ENCODE measurements at places on chromosomes 3 and 15.
A peak's percentile ranks its signal among the peaks of the same experiment; 100 is the strongest.

- peak; percentile 67 for DNase-seq
Measured at GRCh38 chr3:72538070-72538745, 310.0 kb downstream of the SHQ1 start.

DNA sequence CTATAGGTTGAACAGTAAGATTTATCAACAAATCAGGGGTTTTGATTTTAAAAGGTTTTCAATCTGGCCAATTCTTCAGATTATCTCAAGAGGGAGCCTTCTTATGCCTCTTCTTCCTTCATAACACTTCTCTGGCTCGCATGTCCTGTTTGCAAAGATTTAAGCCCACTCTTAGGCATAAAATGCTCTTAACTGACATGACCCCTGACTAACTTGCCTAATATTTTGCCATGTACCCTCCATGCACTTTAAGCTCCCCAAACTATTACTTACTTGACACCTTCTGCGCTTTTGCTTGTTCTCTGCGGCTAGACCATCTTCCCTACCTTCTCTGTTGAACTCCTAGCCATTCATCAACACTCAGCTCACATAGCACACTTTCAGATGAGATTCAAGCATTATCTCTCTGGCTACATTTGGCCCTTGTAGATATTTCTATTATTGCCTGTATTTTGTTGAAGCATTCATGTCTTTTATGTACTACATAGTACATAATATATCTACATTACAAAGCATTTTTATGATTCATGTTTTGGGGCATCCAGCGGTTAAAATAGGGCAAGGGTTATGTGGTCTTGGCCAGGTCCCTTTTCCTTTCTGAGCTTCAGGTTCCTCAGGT lies 1.0 kb upstream of the ARIH1 start:
- no peak for DNase-seq

DNA sequence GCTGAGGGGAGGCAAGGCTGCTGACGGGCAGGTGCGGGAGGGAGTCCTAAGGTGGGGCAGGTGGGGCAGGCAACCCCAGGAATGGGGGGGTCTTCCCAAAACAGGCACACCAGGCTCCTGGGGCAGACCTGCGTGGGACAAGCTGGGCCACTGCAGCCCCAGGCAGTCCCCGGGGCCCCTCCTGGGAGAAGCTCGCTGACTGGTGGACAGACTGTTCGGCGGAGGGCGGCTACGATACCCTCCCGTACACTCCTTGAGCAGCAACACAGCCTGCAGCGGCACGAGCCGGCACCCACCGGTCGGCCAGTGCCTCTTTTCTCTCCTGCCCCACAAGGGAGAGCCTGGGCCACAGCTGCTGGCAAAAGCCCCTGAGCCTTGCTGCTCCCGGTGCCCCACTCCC lies 65.9 kb upstream of the RPL32 start:
- no peak for DNase-seq

DNA sequence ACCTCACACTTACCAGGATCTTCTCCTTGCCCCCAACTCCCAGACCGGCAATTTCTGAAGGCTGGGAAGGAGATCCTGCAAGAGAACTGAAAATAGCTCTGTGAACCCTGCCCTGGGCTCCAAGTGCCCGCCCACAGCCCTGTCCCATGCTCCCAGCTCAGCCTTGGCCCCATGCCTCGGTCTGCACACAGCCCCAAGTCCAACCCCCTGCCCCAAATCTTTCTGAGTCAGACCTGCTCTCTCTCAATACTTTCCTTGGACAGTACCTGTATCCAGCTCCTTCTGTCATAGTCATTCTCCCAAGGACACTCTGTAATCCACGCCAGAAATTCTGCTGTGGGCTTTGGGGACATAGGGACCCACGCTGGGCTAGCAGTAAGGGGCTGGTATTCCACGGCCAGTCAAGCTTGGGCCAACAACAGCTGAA lies 6.3 kb upstream of the SMAD3 start:
- no peak for DNase-seq

DNA sequence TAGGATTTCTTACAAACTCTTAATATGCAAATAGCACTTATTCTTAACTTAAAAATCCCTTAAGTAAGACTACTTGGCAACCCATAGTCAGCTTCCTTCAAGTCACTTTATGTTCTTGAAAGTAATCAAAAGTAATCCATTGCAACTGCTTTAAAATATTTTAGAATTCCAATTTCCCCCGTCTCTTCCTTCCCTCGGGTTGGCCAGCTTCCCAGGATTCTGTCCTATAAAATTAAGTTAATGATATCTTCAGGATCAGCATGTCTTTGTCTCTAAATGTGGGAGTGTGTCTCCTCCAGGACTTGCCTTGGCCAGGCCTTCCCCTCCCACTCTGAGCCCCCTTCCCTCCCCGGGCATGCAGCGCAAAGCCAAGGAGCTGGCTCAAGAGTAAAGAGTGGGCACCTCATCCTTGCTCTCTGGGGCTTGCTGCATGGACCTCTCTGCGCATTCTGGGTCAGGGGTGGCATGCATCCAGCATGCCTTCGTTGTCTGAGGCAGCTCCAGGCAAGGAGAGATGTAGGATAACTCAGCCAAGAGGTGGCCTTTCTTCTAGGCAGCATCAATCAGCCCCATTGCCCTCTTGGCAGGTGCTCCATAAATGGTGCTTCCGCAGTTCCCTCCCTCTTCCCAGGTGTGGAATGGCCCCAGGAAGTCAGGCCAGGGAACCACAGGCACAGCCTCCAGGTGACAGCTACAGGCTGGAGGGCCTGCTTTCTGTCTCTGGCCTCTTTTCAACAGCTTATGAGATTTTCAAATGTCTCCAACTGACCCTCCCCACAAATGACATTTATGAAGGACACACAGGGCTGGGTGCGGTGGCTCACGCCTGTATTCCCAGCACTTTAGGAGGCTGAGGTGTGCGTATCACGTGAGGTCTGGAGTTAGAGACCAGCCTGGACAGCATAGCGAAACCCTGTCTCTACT lies 108.7 kb upstream of the ALDH1A3 start:
- no peak for DNase-seq

GRCh38 chr3:36771931-36772330 lies 7.6 kb upstream of the DCLK3 start:
- no peak for DNase-seq

GRCh38 chr3:127183931-127184869 lies 8.7 kb upstream of the PRR23E start:
- DNase-seq, result no peak

- no peak for DNase-seq
Measured at GRCh38 chr15:92457471-92458041, 63.9 kb downstream of the ST8SIA2 start.
